ENCODE measurements at places on chromosomes 1 and 21.
A peak's percentile ranks its signal among the peaks of the same experiment; 100 is the strongest.

GRCh38 chr1:198756470-198756869, 117.6 kb downstream of the PTPRC start:
- DNase-seq = no peak

GRCh38 chr21:45508607-45509565, 33.4 kb downstream of the SLC19A1 start:
- no peak for DNase-seq

GRCh38 chr1:173255214-173255813, 48.2 kb upstream of the TNFSF4 start:
- no peak for DNase-seq

GRCh38 chr1:60359431-60359830, 285.9 kb upstream of the C1orf87 start:
- no peak for DNase-seq

- DNase-seq = peak; percentile 53
These were observed 10.8 kb upstream of the TIAM1 start for GRCh38 chr21:31354604-31355443.

DNA sequence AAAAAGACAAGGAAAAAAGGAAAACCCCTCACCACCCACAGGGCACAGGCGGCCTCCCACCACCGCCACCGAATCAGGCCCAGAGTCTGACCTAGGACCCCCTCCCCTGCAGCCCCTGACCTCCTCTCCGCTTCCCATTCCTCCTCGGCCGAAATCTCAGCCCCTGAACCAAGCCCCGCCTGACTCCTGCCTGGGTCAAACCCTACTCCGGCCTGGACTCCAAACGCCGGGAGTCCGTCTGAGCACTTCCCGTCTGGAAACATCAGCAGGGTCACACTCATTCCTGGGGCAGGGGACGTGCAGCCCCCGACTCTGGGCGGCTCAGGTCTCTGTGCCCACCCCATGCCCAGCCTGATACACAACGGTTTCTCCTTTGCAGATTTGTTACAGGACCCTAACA, 26.4 kb upstream of the SUMO3 start:
- DNase-seq = no peak

DNA sequence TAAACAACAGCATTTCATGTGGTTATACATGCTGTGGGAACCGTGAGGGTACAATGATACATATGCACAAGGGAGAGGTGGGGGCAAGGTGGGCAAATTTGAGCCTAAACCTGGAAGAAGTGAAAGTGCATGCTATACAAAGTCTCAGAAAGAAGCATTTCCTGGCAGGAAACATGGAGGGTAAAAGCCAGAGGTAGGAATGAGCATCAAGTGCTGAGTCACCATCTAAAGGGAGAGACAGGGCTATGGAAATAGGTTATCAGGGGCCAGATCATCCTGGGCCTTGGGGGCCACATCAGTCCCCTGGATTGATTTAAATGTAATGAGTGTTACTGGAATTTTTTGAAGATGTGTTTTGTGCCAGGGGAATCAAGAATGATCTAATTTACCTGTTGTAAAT, 60.1 kb upstream of the DAB1 start:
- no peak for DNase-seq

DNA sequence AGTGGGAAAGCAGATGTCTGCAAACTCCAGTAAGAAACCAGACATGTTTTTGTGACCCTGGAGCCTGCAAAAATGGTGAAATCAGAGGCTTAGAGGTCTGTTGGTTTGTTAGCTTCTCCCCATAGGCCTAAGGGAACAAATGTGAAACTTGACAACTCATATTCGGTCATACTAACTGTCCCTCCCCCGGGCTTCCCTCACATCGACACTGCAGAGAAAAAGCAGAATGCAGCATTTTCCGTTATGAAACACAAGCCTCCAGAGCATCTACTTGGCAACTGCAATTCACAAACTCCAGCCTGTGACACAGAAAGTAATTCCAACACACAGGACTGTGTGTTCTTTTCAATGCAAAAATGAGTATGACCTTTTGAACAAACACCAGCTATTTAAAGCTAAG, 3.7 kb downstream of the KCNA2 start:
- no peak for DNase-seq

- no peak for DNase-seq
These were observed 94.2 kb downstream of the KCNK1 start for GRCh38 chr1:233707880-233708815.

DNA sequence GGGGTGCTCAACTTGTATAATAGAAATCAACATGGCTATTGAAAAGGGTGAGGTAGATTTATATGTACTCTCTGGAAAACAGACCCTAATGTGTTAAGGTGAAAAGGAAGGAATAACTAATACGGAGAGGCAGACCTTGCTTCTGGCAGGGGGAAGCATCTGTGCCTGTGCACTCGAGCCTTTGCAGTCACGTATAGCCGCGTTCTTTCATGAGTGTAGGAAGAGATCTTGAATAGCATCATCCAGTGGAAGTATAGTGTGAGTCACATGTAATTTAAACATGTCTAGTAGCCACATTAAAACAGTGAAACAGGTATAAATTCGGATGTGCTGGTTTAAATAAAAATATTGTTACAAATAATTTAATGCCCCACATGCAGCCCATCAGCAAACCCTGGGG, 3.0 kb downstream of the A3GALT2 start:
- DNase-seq = no peak

- no peak for DNase-seq
These were observed 183.5 kb downstream of the BRINP2 start for GRCh38 chr1:177354247-177354646.

DNA sequence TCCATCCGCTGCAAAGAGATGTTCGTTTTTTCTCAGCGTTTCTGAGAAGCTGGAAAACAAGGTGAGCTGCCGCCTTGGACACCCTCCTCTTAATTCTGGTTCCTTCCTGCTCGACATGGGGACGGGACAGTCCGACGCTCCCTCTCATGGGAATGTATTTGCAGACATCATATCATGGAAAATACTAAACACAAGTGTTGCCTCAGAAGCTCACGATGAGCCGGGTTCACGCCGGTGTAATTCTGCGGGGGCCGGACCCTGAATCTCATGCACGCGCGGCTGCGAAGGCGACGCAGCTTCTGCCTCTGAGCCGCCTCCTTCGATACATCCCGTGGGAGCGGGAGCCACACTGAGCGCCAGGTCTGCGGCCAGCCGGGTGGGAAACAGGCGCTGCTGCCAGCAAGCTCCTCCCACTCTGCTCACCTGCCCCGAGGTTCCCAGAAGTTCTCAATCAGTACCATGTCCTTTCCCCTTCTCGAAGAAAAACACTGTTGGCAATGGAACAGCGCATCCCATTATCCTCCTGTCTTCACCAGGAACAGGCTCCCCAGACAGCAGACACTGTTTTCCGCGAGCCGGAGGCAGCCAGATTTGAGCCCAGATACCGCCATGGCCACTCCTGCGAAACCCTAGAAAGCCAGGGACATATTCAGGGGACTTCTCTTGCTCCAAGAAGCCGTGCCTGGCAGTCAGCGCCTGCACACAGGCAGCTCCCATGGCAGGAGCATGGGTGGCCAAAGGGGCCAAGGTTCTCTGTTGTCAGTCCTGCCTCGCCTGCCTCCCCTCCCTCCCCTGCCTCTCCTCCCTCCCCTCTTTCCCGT, 98.0 kb downstream of the WDR4 start:
- no peak for DNase-seq

GRCh38 chr1:103489935-103490334, 35.6 kb upstream of the RNPC3 start:
- no peak for DNase-seq

DNA sequence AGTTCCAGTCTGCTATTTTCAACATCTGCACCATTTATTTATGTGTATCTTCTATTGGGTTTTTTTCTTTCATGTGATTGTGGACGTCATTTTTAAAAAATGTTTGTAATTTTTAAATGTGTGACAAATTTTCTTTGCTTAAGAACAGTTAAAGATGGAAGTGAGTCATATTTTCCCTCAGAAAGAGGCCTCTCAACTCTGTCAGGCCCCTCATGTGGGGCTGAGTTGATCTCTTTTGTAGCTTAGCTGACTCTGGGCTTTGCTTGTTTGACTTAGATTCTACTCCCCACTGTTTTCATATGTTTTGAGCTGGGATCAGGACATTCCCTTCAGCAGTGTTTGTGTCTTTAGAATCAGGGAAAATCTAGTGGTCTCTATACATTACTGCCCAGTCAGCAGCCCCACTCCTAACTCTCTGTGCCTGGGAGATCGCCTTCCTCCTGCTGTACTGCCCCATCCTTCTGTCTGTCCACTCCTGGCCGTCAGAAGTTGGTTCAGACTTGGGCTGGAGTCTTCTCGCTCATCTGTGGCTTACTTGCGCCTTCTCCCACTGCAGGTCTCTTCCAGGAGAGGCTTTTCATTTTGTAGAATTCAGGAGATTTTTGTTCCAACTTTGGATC, 137.4 kb downstream of the DYRK1A start:
- DNase-seq = no peak

GRCh38 chr1:178564783-178565180, 51.9 kb downstream of the TEX35 start:
- DNase-seq = no peak

DNA sequence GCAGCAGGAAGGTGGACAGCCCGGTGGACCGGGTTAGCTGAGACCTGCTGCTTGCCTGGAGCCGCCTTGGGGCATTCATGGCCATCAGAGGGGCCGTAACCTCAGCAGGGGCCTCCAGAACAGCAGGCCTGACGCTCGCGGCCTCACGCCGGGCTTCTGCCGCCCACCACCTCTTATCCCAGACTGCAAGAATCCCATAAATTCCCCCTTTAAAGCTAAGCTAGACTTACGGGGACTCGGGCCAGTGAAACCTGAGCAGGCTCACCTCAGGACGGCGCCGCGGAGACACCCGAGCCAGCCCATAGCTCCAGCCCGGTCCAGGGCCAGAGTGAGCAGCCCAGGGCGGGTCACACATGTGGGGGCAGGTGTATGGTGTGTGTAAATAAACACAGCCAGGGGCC, 132.3 kb downstream of the GLIS1 start:
- DNase-seq = no peak

DNA sequence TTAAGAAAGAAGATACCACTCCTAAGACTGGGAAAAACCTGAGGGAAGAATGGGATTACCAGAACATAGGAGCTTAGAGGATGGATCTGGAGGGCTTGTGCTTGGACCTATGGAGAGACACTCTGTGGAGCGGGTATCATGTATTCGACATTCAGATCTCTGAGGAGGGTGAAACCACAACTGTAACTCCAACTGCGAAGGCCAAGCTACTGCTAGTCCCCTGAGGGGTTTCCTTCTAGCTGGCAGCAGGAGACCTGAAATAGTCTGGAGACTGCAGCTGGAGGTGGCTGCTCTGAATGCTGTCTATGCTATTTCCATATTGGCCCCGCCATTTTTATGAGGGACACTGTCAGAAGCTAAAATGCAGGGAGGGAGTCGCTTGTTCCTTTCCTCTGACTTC, 462.3 kb downstream of the PTPRC start:
- no peak for DNase-seq

- peak; percentile 7 for DNase-seq
These were observed 2.3 kb downstream of the LDLRAD2 start for GRCh38 chr1:21814241-21814918.

DNA sequence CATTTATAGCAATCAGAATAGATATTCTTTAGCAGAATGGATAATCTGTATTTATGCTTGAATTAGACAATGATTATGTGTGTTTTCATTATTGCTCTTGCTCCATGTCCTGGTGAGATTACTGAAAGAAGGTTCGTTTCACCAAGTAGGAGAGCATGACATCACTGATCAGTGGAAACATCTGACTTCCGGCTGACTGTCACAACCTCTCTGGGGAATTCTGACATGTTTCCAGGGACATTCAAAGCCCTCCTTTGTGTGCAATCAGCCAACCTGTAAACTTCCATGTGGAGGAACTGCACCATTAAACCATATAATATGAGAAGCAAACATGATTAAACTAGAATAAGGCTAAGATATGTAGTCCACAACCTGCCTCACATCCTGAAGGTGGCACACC, 424.8 kb upstream of the ADGRL4 start:
- no peak for DNase-seq

DNA sequence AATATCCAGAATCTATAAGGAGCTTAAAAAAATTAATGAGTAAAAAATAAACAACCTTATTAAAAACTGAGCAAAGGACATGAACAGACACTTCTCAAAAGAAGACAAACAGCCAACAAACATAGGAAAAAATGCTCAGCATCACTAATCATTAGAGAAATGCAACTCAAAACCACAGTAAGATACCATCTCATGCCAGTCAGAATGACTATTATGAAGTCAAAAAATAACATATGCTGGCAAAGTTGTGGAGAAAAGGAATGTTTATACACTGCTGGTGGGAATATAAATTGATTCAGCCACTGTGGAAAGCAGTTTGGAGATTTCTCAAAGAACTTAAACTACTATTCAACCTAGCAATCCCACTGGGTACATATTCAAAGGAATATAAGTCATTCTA, 25.3 kb downstream of the PIGK start:
- no peak for DNase-seq

GRCh38 chr1:203548892-203549291, 54.9 kb downstream of the OPTC start:
- DNase-seq = no peak

DNA sequence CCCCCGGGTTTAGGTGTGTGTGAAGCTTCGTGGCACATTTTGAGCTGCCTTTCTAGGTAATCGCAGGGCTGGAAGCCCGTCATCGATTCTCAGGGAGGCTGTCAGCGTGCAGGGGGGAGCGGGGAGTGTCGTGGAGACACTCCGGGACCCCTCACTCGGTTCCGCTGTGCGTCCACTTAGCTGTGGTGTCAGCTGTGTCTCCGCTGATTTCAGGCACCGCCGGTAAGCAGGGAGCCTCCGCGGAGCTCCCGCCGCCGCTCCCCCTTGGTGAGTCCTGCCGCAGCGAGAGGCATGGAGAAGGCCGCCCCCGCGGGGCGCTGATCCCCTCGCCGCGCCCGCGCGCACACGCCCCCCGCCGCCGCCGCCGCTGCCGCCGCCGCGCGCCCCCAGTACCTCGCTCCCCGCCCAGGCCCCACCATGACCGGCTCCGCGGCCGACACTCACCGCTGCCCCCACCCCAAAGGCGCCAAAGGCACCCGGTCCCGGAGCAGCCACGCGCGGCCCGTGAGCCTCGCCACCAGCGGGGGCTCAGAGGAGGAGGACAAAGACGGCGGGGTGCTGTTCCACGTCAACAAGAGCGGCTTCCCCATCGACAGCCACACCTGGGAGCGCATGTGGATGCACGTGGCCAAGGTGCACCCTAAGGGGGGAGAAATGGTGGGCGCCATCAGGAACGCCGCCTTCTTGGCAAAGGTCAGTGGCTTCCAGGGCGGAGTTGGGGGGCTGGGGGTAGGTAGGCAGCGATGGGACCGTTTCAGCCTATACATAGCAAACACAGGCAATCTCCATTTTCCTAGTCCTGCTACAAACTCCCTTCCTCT, 995 bp downstream of the VASH2 start:
- DNase-seq = no peak

GRCh38 chr1:89794406-89794805, 26.4 kb upstream of the LRRC8D start:
- DNase-seq = no peak

GRCh38 chr1:214912127-214912526, 170.4 kb upstream of the KCNK2 start:
- no peak for DNase-seq

DNA sequence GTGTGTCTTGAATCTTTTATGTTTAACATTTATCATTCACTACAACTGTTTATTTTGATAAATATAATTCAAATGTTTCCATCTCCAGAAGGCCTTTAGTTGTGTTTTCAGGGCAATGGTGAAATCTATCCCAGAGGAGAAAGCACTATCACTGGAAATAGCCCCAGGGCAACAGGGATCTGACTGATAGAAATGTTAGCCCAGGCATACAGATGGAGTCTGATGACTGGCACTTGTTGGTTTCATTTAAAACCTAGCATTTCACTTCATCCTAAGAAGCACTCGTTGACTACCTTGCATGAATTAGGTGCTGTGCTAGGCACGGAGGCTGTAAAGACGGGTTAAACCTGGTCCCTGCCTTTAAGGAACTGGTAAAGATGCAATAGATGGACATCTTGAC, 103.1 kb downstream of the C1orf21 start:
- DNase-seq = no peak

Measured in activated naive CD4-positive, alpha-beta T cell (primary cell).